ENCODE measurements at places on chromosomes 1 and 21. TPM values are rescaled to one million over a fixed set of nuclear protein-coding genes. Genes with fewer than 3 reads are reported as not detected.

DNA sequence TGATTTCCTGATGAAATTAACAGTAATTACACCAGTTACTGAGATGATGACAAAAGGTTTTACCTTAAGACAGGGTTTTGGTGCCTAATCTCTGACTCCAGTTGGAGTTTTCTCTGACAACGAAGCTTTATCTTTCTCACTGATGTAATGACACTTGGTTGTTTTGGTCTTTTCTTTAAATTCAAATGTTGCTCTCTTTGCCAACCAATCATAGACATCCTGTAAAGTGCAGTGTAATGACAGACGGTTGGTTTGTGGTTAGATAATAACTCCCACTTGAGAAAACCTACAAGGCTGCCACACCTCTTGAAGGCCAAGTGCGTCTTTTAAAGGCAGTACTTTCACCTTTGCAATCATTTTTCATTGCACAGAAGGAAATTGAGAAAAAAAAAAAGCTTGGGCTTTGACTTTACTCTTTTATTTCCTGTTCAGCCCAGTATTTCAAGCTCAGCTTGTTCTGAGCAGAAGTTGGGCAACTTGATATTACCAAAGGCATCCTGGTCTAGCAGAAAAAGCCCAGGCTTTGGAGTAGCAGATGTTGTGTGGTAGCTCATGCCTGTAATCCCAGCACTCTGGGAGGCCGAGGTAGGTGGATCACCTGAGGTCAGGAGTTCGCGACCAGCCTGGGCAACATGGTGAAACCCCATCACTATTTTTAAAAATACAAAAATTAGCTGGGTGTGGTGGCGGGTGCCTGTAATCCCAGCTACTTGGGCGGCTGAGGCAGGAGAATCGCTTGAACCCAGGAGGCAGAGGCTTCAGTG is 14.9 kb downstream of the PDIK1L start:
- H3K4me3 ChIP-seq, result no peak overlapping the region
- H3K27ac ChIP-seq, result no peak overlapping the region
- H3K27me3 ChIP-seq, result no peaks in the 10 kb centered on the region
- no peak for DNase-seq
- H3K4me1 ChIP-seq, result peaks cover 3% of the 10 kb centered on the region
- H3K36me3 ChIP-seq, result no peaks in the 10 kb centered on the region

DNA sequence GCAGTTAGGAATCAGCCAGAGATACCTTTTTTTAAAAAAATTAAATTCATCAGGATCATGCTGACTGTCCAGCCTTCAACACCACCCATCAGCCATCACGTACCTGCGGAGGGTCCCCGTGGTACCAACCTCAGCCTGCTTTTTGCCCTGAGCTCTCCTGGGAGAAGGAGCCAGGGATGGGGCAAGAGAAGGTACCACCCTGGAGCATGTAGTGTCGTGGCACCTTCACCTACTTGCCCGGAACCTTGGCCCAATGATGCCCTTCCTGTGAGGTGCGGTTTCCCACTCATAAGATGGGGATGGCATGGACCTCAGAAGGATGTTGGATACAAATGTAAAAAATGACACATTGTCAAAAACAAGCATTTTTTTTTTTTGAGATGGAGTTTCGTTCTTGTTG is 88.4 kb upstream of the C1orf174 start:
- no peaks in the 10 kb centered on the region for H3K36me3 ChIP-seq
- H3K27me3 ChIP-seq, result no peaks in the 10 kb centered on the region
- no peak overlapping the region for H3K27ac ChIP-seq
- H3K4me1 ChIP-seq, result no peaks in the 10 kb centered on the region

GRCh38 chr1:155178441-155179111 is 4.9 kb downstream of the TRIM46 start:
- no peaks in the 10 kb centered on the region for H3K27me3 ChIP-seq
- H3K4me1 ChIP-seq, result peaks cover 6% of the 10 kb centered on the region
- H3K27ac ChIP-seq, result no peak overlapping the region
- peaks cover 17% of the 10 kb centered on the region for H3K36me3 ChIP-seq

Gene DPM3
- 40.5 TPM for total RNA-seq

Gene CORT
- 0.17 TPM for total RNA-seq

Data from fibroblast of lung (primary cell).